ENCODE measurements at places on chromosomes 16 and 17.

GRCh38 chr17:75707079-75707571, 14.1 kb upstream of the ITGB4 start:
- DNase-seq: no peak

DNA sequence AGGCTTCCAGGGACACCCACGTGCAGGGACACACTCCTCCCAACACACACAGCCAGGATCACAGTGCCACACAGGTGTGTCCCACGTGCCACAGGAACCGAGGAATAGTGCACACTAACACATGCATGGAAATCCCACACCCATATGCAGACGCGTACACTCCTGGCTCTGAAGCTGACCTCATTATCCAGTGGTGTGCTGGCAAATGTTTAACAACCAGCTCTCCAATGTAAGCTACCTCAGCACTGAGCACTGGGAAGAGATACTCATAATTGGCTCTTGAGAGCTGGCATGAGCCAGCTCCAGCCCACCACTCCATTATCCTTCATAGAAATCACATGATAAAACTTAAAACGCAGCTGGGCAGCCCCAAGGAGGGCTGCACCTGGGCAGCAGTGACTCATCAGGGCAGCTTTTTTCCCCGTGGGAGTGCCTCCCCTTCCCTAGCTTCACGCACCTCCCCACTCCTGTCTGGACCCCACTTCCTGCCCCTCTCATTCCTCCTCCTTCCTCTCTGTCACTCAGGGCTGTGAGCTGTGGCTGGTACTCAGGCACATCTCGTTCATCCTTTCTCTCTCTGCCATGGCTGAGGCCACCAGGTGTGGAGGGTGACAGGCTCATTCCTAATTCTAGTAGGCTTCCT, 14.9 kb upstream of the TBX21 start:
- DNase-seq: no peak

DNA sequence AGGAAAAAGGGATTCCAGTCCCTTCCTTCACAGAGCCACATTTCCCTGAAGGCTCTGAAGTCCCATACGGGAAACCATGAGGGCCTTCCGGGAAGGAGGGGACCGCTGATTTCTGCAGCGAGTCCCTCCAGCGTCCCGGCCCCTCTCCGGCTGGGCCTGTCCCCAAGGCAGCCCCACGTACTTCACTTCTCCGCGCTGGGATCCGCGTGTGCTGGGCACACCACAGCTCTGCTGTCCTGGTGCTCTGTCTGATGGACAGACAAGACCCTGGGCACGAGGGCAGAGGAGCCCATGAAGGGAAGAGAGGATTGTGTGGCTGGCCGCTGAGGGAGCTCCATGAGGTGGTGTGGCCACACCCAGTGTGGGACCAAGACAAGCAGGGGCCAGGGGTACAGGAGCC, 57.1 kb downstream of the PRMT7 start:
- DNase-seq: no peak

DNA sequence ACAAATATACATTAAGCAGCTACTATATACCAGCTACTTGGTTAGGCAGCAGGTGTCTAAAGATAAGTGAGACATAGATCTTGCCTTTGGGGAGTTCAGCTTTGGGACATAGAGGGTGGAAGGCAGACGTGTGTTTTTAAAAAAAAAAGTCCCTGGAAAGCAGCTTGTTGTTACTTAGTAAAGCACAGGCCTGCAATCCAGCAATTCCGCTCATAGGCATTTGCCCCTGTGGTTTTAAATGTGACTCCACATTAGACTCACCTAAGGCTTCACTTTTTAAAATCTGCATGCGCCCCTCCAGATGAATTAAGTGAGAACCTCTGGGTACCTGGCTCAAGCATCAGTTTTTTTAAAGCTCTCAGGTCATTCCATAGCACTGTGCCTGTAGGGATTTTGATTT, 7.2 kb upstream of the MLYCD start:
- DNase-seq: no peak

GRCh38 chr17:49554694-49555494, 20.8 kb upstream of the NXPH3 start:
- DNase-seq: no peak

DNA sequence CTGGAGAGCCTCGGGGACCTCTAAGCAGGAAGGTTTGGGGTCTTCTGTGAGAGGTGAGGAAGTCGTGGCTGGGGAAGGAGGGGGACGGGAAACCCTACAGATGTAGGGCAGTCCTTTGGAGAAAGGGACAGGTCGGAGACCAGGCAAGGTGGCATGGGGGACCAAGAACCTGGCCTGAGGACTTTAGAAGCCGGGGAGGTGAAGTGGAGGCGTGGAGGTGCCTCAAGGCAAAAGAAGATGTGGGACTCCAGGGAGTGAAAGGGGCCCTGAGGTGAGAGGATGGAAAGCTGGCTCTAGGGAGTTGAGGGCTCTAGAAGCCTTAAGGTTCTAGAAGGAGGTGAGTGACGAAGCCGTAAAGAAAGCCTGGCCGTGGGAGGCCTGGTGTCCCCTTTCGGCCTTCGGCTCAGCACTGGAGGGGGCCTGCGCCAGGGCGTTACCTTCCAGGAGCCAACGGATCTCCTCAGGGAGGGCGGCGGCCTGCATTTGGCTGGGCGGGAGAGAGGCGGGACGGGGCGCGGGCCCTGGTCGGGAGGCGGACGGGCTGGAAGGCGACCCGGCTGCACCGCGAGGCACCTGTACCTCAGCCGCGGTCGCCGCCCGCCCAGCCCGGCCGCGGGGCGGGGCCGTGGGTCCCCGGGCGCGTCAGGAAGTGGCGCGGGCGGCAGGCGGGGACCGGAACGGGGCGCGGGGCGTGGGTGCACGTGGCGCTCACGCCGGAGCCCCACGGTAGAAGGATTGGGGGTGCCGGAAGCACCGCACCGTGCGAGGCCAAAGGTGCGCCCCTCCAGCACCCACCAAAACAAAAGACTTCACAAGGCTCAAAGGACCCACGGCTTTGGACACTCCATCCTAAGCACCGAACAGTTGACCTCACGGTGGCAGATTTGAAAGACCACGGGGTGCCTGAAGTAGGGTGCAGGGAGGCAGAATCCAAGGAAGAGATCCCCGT, at the start of gene SKAP1:
SKAP1 (minus strand) TSS at position 577 of the 949 bp plus-strand sequence.
- peak; percentile 51 for DNase-seq

- DNase-seq: no peak
These were observed 14.6 kb upstream of the CIITA start for GRCh38 chr16:10862438-10862837.

GRCh38 chr16:27973678-27974077, 89.8 kb downstream of the GSG1L start:
- DNase-seq: no peak

DNA sequence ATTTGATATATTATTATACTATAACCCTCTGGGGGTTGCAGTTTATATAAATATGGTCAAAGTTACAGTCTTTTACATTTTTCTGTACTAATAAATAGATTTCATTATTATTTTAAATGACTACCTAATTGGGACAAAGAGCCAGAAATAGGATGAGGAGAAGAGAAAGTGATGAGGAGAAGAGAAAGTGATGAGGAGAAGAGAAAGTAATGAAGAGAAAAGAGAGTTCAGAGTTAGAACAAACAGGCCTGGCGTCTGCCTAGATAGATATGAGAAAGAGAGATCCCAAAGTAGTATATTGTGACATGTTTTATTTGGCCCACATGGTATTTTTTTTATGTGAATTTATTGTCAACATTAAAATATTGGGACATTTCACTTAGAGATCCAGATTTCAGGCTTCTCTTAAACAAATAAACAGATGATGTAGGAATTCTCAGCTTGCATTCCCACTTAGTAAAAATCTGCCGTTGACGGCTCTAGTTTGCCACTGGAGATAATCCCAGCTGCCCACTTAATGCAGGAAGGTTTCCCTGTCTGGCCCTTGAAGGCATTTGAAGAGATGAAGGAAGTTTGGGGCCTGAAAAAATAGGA, 210.7 kb downstream of the STX8 start:
- DNase-seq: no peak

- no peak for DNase-seq
These were observed 92.3 kb downstream of the VPS53 start for GRCh38 chr17:622356-622755.

- DNase-seq: no peak
These were observed 524 bp downstream of the STRADA start for GRCh38 chr17:63741143-63741407.

DNA sequence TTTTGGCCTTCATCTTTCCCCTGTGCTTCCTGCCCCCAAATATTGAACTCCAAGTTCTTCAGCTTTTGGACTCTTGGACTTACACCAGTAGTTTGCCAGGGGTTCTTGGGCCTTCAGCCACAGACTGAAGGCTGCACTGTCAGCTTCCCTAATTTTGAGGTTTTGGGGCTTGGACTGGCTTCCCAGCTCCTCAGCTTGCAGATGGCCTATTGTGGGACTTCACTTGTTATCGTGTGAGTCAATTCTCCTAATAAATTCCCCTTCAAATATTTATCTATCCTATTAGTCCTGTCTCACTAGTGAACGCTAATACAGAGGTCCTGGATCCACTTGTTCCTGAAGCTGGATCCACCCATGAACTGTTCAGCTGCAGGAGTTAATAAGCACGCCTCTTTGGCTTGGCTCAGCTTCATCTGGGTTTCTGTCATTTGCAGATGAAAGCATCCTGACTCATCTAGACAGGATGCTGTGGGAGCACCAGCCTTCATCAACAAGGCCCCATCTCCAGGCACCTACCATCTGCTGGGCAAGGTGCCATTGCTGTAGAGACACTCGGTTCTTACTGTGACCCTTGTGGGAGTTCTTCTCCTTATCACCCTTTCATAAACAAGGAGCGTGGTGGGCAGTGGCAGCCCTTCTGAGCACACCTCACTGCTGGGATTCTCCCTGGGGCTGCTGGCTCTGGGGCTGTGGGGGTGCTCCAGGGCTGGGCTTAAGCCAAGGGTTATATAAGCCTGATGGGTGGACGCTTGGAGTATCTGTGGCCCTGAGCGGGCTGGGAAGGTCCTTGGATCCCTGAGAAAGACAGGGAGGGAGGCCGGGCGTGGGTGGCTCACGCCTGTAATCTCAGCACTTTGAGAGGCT, 23.1 kb downstream of the LAT start:
- DNase-seq: peak; percentile 66

GRCh38 chr17:15351478-15351840, 10.1 kb upstream of the TEKT3 start:
- no peak for DNase-seq

DNA sequence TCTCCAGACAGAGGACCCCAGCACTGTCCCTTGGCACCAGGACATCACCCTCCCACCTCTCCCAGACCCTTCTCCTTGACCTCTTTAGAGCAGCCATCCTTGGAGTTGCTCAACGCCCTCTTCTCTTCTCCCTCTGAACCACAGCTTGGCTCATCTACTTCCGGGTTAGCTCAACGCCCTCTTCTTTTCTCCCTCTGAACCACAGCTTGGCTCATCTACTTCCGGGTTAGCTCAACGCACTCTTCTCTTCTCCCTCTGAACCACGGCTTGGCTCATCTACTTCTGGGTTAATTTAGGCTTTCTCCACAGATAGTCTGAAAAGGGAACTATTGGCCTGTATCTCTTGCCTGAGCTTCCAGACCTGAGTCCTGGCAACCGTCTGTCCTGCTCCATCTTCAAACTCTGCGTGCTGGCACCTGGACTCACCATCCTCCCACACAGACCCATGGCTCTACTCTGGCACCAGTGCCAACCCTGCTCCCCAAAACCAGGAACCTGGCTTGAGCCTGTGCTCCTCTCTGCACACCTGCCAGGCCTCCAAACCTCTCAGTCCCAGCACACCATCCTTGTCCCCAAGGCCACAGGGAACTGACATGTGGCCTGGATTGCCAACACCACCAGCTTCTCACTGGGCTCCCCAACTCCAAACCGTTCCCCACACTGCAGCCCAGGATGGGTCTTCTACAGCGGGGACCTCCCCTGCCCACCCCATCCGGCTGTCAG, 25.3 kb upstream of the FAAP100 start:
- no peak for DNase-seq

DNA sequence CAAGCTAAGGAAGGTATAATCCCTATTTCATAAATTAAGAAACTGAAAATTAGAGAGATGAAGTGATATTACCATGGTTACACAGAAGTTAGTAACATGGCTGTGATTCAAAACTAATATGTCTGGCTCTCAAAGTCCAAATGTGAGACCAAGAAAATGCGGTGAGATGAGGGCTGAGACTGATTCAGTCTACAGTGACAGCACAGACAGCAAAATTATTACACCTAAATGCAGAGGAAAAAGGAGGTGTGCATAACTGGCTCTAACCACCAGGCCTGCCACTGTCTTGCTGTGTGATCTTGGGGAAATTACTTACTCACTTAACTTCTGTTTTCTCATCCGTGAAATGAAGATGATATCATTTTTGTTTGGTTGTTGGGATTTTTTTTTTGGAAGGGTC, 270.0 kb upstream of the SOX9 start:
- DNase-seq: no peak

DNA sequence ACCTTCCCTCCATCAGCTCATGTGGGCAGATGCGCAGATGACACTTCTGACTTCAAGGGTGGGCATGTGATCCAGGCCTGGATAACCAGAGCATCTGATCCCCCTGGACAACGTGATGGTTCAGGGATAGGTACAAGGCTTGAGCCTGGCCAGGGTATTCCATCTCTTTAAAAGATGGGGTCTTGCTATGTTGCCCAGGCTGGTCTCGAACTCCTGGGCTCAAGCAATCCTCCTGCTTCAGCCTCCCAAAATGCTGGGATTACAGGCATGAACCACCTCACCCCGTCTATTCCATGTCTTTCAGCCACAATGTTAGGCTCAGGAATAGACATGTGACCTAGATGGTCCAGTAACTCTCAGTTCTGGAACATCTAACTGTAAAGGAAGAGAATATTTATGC, 20.8 kb downstream of the CRYM start:
- no peak for DNase-seq

GRCh38 chr16:69620573-69620972, 54.8 kb downstream of the NFAT5 start:
- no peak for DNase-seq

DNA sequence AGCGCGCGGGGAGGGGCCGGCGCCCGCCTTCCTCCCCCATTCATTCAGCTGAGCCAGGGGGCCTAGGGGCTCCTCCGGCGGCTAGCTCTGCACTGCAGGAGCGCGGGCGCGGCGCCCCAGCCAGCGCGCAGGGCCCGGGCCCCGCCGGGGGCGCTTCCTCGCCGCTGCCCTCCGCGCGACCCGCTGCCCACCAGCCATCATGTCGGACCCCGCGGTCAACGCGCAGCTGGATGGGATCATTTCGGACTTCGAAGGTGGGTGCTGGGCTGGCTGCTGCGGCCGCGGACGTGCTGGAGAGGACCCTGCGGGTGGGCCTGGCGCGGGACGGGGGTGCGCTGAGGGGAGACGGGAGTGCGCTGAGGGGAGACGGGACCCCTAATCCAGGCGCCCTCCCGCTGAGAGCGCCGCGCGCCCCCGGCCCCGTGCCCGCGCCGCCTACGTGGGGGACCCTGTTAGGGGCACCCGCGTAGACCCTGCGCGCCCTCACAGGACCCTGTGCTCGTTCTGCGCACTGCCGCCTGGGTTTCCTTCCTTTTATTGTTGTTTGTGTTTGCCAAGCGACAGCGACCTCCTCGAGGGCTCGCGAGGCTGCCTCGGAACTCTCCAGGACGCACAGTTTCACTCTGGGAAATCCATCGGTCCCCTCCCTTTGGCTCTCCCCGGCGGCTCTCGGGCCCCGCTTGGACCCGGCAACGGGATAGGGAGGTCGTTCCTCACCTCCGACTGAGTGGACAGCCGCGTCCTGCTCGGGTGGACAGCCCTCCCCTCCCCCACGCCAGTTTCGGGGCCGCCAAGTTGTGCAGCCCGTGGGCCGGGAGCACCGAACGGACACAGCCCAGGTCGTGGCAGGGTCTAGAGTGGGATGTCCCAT, 232.8 kb downstream of the SEC14L1 start:
- DNase-seq: no peak

- no peak for DNase-seq
These were observed 13.5 kb downstream of the CDIPT start for GRCh38 chr16:29849505-29849904.
